ENCODE measurements at places on chromosomes 5 and 9.

DNA sequence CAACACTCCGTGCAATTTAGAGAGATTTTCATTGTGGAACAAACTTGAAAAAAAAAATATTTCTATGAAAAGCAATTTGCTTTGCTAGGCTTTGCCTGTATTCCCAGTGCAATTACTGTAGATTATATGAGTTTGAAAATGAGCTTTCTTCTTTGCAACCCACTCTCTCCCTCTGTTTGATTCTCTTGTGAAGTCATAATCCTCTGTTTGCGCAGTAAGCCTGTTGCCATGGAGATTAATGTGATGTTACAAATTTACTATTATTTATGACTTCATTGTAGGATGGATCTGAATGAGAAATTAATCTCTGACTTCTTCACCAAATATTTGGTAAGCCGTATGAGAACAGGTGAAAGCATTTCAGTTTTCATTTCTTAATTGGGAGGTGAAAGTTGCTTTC, 320.3 kb downstream of the SPATA31D1 start:
- no peak for DNase-seq

DNA sequence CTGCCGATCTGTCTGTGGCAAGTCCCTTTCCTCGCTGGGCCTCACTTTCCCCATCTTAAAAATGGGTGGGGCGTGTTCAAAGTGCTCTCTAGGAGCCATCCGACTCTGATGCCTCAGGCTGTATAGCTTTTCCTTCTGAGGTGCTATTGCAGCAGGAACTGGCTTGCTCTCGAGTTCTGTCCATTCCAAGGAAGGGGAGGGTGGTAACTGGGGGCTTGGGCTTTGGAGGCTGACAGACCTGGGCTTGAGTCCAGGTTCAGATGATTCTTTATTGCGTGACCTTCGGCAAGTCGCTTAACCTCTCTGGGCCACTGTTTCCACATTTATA, 139.5 kb downstream of the RGS3 start:
- no peak for DNase-seq

GRCh38 chr5:84272771-84273516, 111.7 kb downstream of the EDIL3 start:
- DNase-seq: no peak

DNA sequence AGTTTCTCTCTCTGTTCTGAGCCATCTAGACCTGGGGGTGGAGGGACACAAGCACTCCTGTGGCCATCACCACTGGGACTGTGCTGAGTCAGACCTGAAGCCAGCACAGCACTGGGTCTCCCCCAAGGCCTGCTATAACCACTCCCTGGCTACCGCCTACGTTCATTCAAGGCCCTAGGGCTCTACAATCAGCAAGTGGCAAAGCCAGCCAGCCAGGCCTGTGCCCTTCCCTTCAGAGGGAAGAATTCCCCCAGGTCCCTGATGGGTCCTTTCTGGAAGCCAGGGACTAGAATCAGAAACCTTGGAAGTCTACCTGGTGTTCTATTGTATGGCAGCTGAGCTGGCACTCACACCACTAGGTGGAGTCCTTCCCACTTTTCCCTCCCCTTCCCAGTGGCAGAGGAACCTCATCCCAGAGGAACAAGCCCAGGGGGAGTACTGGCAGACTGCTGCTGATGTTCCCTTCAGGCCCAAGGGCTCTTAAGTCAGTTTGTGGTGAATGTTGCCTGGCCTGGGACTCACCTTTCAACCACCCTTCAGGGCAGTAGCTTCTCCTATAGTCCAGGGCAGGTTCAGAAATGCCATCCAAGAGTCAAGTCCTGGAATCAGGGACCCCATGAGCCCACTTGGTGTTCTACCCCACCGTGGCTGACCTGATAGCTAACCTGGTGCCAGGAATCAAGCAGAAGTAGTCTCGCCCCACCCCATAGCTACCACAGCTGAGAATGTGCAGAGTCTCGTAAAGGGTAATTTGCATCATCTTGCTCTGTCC, 20.0 kb downstream of the JMY start:
- no peak for DNase-seq

DNA sequence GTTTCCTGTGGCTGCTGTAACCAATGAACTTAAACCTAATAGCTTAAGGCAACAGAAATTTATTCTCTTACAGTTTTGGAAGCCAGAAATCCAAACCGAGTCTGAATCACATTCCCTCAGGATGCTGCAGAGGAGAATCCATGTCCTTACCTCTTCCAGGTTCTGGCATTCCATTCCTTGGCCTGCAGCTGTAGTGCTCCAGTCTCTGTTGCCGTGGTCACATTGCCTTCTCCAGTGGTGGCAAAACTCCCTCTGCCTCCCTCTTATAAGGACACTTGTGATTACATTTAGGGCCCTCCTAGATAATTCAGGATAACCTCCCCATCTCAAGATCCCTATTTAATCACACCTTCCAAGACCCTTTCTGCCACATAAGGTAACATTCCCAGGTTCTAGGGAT, 88.7 kb upstream of the SHB start:
- DNase-seq: no peak

GRCh38 chr5:157740229-157740610, 3.3 kb upstream of the LSM11 start:
- DNase-seq: no peak

DNA sequence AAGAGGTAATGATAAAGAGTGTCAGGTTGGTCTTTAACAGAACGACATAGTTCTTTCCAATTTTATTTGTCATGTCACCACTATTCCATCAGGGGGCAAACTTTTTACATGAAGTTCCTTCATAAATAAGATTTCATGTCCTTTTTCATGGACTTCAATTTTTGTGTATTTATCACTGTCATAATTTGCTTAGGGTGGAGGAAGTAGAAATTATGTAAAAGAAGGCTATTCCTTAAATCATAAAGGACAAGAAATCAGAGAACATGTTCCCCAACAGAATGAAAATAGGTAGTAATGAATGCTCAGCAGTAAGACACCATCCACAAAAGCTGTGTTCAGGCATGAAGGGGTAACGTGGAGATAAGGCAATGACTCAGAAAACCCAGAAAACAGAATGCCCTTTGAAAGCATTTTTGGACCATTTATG, 72.7 kb downstream of the ZFAND5 start:
- DNase-seq: no peak

DNA sequence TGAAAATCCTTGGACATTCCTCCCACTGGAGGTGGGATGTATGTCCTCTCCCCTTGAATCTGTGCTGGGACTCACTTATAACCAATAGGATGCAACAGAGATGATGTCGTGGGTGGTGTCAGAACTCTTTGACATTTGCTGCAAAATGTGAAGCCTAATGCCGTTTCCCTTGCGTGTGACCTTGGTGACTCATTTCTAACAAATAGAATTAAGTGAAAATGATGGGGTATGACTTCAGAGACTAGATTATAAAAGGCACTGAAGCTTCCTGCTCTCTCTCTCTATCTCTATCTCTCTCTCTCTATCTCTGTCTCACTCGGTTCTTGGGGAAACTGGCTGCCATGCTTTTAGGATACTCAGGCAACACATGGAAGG, 126.1 kb upstream of the STC2 start:
- DNase-seq: no peak

- DNase-seq: no peak
Observed at GRCh38 chr9:98326459-98327248, 71.2 kb upstream of the TBC1D2 start.

DNA sequence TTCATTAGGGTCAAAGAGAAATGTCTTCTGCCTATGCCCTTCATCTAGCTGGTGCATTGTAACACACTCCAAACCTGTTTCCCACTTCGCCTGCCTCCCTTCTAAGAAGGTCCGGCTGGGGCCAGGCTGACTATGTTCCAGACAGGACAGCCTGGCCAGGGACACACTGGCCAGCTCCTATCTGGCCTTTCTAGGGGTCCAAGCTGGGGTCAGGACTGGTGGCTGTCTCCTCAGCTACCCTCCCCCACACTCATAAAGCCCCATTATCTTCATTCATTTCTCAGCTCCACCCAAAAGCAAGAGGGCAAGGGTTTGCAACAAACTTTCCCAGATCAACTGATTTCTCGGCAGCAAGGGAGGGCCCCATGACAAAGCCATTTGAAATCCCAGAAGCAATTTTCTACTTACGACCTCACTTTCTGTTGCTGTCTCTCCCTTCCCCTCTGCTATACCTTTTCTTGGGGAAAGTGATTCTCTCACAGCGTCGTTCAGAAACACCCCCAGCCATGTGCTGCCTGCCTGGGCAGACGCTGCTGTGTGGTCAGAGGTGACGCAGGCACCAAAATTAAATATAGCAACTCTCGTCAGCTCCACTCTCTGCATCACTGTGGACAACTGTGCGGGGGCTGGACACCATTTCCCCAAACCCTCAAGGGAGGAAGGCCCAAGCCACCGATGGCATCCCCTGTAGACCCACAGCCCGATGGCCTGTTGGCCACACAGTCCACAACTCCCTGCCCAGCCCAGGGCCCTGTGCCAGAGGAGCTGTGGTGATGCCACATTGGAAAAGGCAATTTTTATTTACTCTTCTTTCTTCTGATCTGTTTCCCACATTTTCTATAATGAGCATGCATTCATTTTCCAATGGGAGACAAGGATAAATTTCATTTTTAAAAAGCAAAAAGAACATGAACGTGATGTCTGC, 6.1 kb downstream of the IL13 start:
- DNase-seq: no peak

GRCh38 chr5:157994906-157995519, 136.1 kb upstream of the CLINT1 start:
- DNase-seq: no peak

DNA sequence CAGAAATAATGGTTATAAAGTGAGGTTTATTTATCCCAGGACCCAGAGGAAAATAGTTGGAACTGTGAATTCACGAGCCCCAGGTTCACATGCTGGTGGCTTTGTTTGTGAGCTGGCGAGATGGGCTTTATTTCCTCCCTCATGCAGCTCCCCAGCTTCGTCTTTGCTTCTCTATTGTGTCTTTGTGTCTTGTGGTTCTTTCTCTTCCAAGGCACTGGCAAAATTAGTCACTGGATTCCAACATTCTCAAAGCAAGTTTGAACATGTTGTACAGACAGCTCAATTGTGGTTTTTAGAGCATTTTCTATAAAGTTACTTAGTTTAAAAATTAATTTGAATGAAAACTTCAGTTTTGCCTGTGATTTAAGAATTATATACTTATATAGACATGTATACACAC, 7.2 kb downstream of the NDUFS6 start:
- DNase-seq: no peak

DNA sequence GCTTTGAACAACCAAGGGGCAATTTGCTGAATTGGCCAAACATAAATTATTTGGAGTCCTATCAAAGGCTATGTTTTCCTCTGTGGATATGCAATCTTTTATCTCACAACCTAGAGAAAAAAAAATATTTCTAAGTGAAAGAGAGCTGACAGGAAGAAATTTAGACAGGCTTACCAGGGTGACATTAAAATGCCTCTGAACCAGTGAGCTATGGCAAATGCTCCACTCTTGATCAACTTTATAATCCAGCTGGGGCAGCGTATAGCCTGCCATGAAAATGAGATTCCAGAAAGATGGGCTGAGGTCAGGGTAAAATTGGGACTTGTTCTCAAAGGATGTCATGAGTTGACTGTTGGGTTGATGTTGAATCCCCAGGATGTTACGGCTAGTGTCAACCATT, 399.3 kb upstream of the TRPC7 start:
- DNase-seq: no peak

GRCh38 chr5:150141544-150142184, 14.0 kb downstream of the PDGFRB start:
- DNase-seq: no peak

GRCh38 chr9:125646621-125647100, 60.3 kb downstream of the MAPKAP1 start:
- no peak for DNase-seq

GRCh38 chr5:94267350-94267899, 351.0 kb downstream of the KIAA0825 start:
- DNase-seq: no peak

- no peak for DNase-seq
Observed at GRCh38 chr5:107542831-107543231, 127.9 kb downstream of the EFNA5 start.

- no peak for DNase-seq
Observed at GRCh38 chr9:70044490-70045307, 1.1 kb downstream of the MAMDC2 start.

DNA sequence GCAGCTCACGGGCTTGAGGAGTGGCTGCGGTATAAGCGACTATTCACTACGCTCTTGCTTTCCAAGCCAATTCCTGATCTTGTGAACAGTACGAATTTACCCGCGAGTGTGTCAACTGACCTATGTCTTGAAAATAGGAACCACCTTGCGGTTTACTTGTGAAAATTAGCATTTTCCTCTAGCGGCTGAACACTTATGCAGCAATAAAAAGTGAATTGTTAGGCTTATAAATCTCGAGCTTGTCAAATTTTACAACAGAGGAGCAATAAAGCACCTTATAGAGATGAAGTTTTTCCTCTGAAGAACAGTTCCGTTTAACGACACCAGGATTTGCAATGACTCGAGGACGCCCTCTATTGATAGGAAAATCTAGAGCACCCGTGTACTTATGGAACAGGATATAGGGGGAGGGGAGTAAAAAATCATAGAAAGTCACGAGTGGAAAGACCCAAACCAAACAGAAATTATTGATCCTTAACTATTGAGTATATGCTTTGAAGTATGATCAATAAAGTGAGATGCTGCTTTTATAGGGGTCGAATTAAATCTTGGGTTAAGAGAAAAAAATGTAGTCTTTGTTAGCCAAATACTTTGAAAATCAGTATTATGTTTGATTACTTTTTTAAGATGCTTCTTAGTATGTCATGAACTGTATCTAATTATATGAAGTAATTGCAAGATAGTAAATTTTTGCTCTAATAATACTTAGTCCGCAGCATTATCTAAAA, 1.9 kb upstream of the RGMB start:
- peak; percentile 35 for DNase-seq

GRCh38 chr5:148290271-148291195, 21.7 kb upstream of the SPINK7 start:
- no peak for DNase-seq

DNA sequence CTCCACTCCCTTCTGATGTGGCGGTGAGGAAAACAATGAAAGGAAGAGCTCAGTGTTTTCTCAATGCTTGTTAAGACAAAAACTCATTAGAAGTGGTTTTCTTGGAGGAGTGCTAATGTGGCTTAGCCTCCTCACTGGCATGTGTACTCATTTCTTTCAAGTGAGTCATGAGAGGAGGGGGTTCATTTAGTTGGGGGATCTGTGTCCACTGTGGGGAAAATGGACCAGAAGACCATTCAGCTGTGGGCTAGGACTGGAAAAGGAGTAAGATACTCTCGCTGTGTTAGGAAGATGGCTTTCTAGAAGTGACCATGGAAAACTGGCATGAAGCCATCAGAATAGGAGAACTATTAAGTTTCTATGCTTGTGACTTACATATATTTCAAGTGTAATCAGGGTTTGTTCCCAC, 23.5 kb downstream of the KLF9 start:
- no peak for DNase-seq

DNA sequence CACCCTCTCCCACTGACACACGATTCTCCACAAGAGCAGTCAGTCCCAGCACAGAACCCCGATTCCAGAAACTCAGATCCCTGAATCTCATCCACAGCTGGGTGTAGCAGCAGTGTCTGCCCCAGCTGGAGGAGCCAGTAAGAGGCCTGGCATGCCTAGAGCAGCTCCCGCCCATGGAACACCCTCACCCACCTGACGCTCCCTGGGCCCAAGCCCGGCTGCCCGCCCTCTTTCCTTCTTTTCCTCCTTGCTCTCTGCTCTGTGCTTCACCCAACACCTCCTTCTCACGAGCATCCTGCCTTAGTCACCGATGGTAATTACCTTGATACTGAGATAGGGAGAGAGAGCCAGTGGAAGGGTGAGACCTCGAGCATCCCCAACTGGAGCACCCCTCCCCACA, 8.7 kb downstream of the PCDH1 start:
- DNase-seq: no peak

- no peak for DNase-seq
Observed at GRCh38 chr5:137040024-137040423, 459.1 kb downstream of the SPOCK1 start.

- DNase-seq: no peak
Observed at GRCh38 chr5:72477176-72477575, 30.0 kb downstream of the ZNF366 start.

Measured in stimulated activated CD8-positive, alpha-beta memory T cell treated with anti-CD3 and anti-CD28 coated beads, Interleukin-4, amount 100 ng/mL, for 4 hours (primary cell).